Stimulated activated CD8-positive, alpha-beta memory T cell treated with anti-CD3 and anti-CD28 coated beads, Interleukin-7, amount 100 ng/mL, for 24 hours (primary cell): ENCODE measurements at places on chromosomes 6 and 20.

- DNase-seq = no peak
These were observed 21.4 kb upstream of the ADRM1 start for GRCh38 chr20:62281161-62281933.

GRCh38 chr6:97262676-97263075 lies 20.3 kb downstream of the MMS22L start:
- no peak for DNase-seq

GRCh38 chr6:160058603-160059215 lies 62.9 kb upstream of the SLC22A1 start:
- no peak for DNase-seq

DNA sequence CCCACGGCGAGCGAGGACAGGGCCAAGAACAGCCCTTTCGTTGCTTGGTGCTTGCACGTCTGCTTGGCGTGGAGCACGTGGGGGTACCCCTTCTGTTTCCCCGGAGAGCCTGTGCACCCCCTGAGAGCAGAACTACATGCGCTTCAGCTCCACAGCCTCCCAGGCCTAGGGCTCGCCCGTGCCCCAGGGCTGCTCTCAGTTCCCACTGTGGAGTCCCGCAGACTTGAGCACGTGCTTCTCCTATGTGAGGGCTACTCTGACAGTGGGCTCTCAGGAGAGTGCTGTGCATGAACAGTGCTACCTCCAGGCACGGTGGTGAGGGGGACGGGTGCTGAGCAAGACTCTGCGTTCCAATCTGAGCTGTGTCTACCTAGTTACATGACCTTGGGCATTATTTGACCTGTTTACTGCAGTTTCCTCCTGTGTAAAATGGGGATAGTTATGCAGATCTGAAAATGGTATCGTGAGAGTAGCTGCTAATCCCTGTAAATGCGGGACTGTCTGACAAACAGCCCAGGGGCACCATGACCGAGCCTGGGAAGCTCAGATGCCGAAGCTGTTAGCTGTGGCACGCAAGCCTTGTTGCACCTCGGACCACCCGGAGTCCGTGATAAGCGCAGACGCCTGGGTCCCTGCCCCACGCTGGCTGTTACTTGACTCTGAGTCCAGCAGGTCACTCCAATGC lies 82.4 kb downstream of the IRF4 start:
- DNase-seq = no peak

- no peak for DNase-seq
These were observed 147.0 kb downstream of the HS3ST5 start for GRCh38 chr6:114195631-114196403.

DNA sequence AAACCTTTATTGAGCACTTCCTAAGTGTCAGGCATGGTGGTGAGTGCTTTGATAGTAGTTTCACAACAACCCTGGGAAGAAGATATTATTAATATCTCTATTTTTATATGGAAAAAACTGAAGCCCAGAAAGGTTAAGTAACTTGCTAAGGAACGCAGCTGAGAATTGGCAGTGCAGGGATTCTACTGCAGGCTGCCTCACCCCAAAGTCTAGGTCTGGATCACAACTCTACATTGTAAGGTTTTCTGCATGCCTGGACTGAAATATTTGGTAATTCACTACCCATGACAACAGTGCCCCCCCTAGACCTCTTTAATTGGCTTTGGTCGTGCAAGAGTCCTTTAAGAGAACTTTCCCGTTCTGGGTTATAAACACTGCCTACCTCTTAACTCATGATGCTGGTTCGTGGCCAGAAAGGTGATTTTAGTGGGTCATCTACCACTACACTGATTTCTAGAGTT lies 67.1 kb upstream of the KCNQ5 start:
- DNase-seq = no peak
